Nasal cavity respiratory epithelium epithelial cell of viscerocranial mucosa (primary cell): ENCODE measurements at places on chromosomes 6 and 20. TPM values are rescaled to one million over a fixed set of nuclear protein-coding genes. Genes with fewer than 3 reads are reported as not detected.

The RAET1L gene
- 5.1 and 9.3 TPM in 2 replicates for total RNA-seq

The CLDN20 gene
- not detected in 2 replicates for total RNA-seq

The DYNLT2 gene
- 0.68 and 0.71 TPM in 2 replicates for total RNA-seq

The TRAPPC3L gene
- total RNA-seq = not detected in 2 replicates

The HLA-DQA1 gene
- total RNA-seq = not detected in 2 replicates

The SNAP91 gene
- total RNA-seq = under 0.01 and 0.07 TPM in 2 replicates

The TAGAP gene
- total RNA-seq = 0.34 and 0.43 TPM in 2 replicates

The FNDC1 gene
- not detected in 2 replicates for total RNA-seq

The CNR1 gene
- not detected in 2 replicates for total RNA-seq

The CST8 gene
- not detected in 2 replicates for total RNA-seq

The SEL1L2 gene
- total RNA-seq = not detected in 2 replicates

The SASH1 gene
- total RNA-seq = 7.2 and 14.2 TPM in 2 replicates

The EEF1A2 gene
- total RNA-seq = 1.0 and 1.4 TPM in 2 replicates

The ZBP1 gene
- not detected in 2 replicates for total RNA-seq

The RFX6 gene
- total RNA-seq = not detected in 2 replicates

The ASIP gene
- not detected in 2 replicates for total RNA-seq

The RHAG gene
- total RNA-seq = not detected in 2 replicates

The PRRT1 gene
- not detected in 2 replicates for total RNA-seq

The SIRPA gene
- 8.5 and 30.3 TPM in 2 replicates for total RNA-seq

The SLC2A4RG gene
- total RNA-seq = 22.2 and 24.8 TPM in 2 replicates

The SOBP gene
- total RNA-seq = 0.57 TPM in 1 of 2 replicates, not detected in the other

The PSORS1C1 gene
- total RNA-seq = 1.7 and 6.0 TPM in 2 replicates

The ABCC10 gene
- 12.0 and 22.3 TPM in 2 replicates for total RNA-seq

The ISM1 gene
- total RNA-seq = 0.14 and 0.34 TPM in 2 replicates

The WFDC10B gene
- not detected in 2 replicates for total RNA-seq

The SMPDL3A gene
- total RNA-seq = 6.0 and 6.5 TPM in 2 replicates

The TREML4 gene
- total RNA-seq = not detected in 2 replicates

The MAPK13 gene
- total RNA-seq = 55.0 and 86.6 TPM in 2 replicates

The VGLL2 gene
- total RNA-seq = not detected in 2 replicates

The DDX27 gene
- 66.6 and 70.1 TPM in 2 replicates for total RNA-seq

The SERAC1 gene
- 12.3 and 20.2 TPM in 2 replicates for total RNA-seq

The DCDC2 gene
- total RNA-seq = 0.68 and 6.6 TPM in 2 replicates

The B3GAT2 gene
- under 0.01 TPM in 1 of 2 replicates, not detected in the other for total RNA-seq

The SNRPB gene
- 112 and 222 TPM in 2 replicates for total RNA-seq
